ENCODE measurements at places on chromosomes 7 and 10. TPM values are rescaled to one million over a fixed set of nuclear protein-coding genes. Genes with fewer than 3 reads are reported as not detected.

The PARD3 gene
- 75.1 TPM for total RNA-seq

The HNRNPA2B1 gene
- total RNA-seq: 1,195 TPM

The PKD2L1 gene
- not detected for total RNA-seq

The FAM25A gene
- total RNA-seq: 1.1 TPM

The VIPR2 gene
- total RNA-seq: not detected

The MALRD1 gene
- total RNA-seq: not detected

The PNLIPRP2 gene
- 0.09 TPM for total RNA-seq

The ANXA8L1 gene
- 85.5 TPM for total RNA-seq

The NPSR1 gene
- total RNA-seq: not detected

The CDNF gene
- total RNA-seq: 2.4 TPM

The CALHM3 gene
- total RNA-seq: 0.63 TPM

The INMT gene
- total RNA-seq: not detected

The MACC1 gene
- not detected for total RNA-seq

The GPR26 gene
- not detected for total RNA-seq

The AGAP9 gene
- 9.3 TPM for total RNA-seq

The ADAP1 gene
- total RNA-seq: 4.3 TPM

The TWIST1 gene
- 1.4 TPM for total RNA-seq

The CPEB3 gene
- 0.39 TPM for total RNA-seq

The TMEM178B gene
- total RNA-seq: 1.3 TPM

The LRRC61 gene
- 0.07 TPM for total RNA-seq

The GRM3 gene
- not detected for total RNA-seq

The UCN3 gene
- not detected for total RNA-seq

The UCMA gene
- total RNA-seq: not detected

The TBXAS1 gene
- 11.0 TPM for total RNA-seq

The LHFPL3 gene
- total RNA-seq: not detected

The TAS2R4 gene
- 0.26 TPM for total RNA-seq

The POLD2 gene
- 137 TPM for total RNA-seq

The NRP1 gene
- total RNA-seq: 91.9 TPM

The BRAT1 gene
- 25.2 TPM for total RNA-seq

Data from A549 treated with CpdA at 1 μM for 4 hours (cell line).